ENCODE measurements at places on chromosomes 12 and 14.

DNA sequence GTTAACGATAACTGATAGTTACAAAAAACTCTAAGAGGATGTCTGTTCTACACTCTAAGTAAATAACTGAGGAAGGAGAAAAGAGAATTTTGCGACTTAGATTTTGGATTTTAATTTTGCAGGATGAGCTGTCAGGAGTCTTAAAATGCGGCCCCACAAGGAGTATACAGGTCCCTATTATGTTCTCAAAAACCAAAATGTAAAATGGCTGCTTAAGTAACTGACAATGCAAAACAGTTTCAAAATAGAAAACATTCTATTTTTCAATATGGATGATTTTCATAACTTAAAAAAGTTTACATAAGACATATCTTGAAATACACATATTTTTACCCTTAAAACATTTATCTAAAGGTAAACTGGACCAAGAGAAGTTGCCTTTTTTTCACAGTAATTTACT, 2.6 kb downstream of the CD69 start:
- no peak for DNase-seq

DNA sequence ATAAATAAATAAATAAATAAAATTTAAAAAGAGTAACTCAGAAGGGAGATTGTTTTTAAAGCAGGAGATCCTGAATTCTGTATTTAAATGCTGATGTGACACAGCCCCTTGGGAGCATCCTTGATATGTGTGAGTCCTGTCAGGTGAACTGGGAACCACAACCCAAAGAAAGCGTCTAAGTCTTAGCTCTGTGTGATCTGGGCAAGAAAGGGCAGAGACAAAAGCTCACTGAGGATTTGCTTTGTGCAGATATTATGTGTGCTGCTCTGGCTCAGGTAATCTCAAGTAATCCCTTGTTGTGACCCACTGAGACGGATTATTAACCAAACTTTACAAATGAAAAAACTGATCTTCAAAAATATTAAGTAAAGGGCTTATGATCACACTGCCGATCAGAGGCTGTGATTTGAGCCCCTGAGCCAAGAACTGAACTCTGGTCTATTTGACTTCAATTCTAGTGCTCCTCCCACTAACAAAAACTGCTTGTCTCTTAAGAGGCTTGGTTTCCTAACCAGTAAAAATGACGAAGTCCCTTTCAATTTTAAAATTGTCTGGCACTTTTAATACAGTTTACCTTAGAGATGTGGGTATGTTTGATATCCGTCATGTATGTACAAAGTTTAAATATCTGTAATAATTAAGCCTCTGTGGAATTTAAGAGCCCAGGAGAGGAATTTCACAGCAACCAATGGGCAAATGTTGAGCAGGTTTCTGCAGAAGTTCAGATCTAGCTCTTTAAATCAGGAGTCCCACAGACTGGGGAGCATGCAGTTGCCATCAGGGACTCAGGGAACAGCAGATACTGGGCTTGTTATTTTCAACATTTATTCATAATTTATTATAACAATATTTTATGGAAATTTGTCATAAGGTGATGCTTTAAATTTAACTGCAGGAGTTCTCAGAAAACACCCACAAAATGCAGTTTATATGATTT, 46.1 kb downstream of the CPM start:
- no peak for DNase-seq

- DNase-seq: no peak
These were observed 203.1 kb downstream of the ETNK1 start for GRCh38 chr12:22828066-22828465.

DNA sequence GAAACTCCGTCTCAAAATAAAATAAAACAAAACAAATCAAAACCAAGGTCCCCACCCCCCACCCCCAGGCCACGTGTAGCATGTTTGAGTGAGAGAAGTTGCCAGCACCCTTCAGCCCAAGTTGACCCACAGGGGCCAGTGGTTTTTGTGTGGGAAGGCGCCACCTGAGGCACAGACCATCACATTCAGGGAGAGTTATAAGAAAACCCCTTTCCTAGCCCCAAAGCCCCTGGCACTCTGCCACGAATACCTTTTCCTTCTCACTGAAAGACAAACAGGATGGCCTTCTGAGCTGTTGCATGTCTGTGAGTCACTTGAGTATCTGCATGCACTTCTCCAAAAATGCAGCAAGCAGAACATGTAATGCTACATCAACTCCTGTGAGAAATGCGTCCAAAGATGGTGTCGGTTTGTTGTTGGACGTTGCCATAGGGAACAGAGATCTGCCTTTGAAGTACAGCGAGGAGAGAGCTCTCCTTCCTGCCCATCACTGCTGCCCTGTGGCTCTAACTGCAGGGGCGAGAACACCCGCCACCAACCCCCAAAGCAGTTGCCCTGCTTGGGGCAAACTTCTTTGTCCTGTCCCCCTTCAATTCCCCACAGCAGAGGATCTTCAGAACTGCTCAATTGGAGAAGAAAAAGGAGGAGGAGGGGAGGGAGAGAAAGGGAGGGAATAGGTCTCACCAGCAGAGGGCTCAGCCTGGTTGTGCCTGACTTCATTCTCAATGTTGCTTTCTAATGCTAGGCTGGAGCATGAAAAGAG, 2.7 kb upstream of the TRAF3 start:
- DNase-seq: no peak

GRCh38 chr12:68336889-68337303, 4.7 kb upstream of the MDM1 start:
- no peak for DNase-seq

DNA sequence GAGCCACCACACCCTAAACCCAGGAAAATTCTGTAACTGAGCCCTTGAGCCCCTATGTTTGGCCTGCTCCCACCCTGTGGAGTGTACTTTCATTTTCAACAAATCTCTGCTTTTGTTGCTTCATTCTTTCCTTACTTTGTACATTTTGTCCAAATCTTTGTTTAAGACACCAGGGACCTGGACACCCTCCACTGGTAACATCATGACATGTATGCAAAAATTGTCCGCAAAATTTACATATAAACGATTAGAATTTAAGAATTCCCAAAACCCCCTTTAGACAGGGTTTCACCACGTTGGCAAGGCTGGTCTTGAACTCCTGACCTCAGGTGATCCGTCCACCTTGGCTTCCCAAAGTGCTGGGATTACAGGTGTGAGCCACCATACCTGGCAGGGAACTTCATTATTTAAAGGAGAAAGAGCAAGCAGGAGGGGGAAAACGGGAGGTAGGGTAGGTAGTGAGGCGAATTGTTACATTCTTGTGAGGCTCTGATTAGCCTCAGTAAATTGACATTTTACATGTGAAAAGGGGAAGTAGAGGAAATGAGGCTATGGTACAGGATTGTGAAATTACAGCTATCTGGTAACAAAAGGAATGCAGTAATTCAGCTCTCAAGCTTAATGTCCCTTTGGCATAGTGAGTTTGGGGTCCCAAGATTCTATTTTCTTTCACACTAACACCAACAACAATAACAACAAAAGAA, 27.6 kb downstream of the TUBA1A start:
- no peak for DNase-seq

DNA sequence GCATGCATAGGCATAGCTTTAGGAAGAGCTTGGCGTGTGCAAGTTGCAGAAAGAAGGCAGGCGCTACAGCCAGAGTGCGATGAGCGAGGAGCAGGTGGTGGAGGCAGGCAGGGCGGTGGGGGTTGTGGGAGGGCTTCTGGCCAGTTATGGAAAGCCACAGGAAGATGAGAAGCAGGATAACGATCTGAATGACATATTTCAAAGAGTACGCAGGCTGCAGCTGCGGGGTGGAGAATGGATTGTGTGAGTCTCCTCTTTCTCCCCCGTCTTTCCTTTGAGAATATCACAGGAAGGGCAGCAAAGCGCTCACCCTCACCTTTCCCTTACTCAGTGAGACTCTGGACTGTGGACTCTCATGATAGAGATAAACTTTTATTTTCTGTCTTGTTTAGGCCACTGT, 48.7 kb upstream of the PLXNC1 start:
- no peak for DNase-seq

DNA sequence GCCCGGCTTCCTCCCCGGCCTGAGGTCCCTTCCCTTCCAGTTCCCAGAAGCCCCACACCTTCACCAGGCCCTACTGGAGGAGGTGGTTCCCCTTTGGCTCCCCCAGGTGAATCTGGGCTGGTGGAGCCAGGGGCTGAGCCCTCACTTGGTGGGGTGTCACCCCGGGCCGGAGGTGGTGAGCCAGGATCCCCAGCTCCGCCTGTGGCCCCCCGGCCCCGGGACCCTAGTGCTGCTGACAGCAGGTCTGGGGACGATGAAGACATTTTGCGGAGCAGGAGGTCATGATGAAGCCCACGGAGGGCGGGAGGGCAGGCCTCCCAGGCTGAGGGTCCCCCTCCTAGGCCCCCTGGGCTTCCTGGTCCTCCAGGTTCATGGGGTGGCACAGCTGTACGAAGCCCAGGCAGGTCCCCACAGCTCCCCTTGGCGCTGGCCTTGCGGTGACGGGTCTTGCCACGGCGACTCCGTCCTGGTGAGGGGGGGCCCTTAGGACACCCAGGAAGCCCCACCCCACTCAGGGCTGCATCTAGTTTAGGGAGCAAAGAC, 16.6 kb downstream of the MAP3K12 start:
- no peak for DNase-seq

DNA sequence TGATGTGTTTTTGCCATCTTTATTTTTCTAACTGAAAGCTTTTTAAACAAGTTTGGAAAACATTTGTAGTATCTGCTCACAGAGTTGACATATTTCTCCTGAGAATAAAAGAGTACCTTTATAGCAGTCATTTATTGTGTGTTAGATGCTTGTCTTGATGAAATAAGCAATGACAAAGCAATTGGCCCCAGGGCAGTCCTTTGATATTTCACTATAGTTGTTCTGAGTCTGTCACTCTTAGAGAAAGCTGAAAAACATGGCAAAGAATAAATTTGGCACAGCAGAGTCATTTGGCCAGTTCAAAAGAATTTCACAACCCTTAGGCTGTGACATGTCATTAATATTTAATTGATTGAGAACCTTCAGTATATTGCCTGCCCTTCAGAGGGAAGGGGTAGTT, 166.2 kb downstream of the PTPRO start:
- no peak for DNase-seq

DNA sequence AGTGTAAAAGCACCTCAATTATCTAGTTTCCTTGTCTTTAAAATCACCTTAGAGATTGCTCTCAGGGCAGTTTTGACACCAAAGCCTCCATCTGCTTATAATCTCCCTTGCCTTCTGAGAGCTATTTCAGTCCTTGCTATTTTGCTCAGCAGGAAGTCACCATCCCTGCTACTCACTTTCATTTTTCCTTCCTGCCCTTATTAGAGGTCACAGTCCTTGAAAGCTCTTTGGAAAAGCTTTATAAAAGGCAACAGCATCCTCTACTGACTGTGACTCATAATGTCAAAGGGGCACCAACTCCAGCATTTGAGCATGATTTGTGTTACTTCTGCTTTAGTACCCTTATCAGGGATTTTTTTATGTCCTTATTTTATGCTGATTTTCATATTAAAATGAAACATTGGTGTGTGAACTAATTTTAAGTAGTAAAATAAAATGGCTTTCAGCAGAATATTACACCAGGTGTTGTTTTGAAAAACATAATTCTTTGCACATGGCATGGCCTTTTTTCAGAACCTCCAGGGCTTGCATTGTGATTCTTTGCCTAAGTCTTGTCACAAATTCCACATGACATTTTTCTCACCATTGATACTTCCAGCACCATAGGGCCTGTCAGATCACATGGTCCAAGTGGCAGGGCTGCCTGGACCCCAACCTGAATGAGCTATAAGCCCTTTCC, 213.0 kb downstream of the ADAMTS20 start:
- DNase-seq: no peak

- no peak for DNase-seq
These were observed 515.1 kb downstream of the RPL10L start for GRCh38 chr14:46136456-46136855.

DNA sequence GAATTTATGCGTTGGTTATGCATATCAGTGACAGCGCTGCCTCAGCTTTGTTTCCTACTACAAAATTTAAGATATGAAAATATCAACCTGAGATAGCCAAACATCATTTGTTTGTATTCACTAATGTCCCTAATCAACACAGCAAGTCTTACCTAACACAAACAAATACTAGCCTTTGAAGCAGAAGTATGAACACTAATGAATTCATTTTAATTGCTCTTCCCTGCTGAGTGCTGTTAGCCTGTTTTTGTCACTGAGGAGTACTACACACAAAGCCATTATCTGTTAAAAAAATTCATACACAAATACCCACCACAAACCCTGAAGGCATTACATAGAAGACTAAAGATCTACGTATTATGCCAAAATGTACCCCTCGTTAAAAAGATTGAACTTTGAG, 150.8 kb downstream of the HELB start:
- no peak for DNase-seq

GRCh38 chr14:32938719-32939253, at the start of gene NPAS3:
Gene NPAS3 (plus strand): TSS chr14:32938879.
- no peak for DNase-seq

- DNase-seq: peak; percentile 79
These were observed 21.8 kb upstream of the KRT78 start for GRCh38 chr12:52870361-52871290.

GRCh38 chr12:84912198-84913128, at the start of gene SLC6A15:
Gene SLC6A15 (minus strand): TSS chr12:84912799. CDS start chr12:84892120, 20,679 bp downstream.
- no peak for DNase-seq

GRCh38 chr14:32601906-32602305, 272.8 kb downstream of the AKAP6 start:
- DNase-seq: no peak

DNA sequence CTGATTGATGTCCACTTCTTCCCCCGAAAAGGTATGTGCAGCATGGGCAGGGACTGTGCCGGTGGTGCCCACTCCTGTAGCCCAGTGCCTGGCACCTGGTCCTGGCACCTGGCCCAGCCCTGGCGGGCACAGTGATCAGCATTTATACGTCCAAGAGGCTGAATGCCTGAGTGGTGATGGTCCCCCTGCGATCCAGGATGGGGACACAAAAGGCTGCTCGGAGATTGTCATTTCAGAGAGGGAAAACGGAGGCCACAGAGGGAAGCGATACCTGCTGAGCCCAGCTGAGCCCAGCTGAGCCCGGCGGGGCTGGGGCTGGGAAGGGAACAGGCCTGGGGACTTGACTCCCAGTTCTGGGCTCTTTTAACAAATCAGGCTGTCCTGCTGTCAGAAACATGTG, 55.8 kb downstream of the PRIMA1 start:
- no peak for DNase-seq

- DNase-seq: no peak
These were observed 88.8 kb downstream of the SLC25A21 start for GRCh38 chr14:37083599-37083998.

GRCh38 chr12:114662512-114663177, 21.3 kb downstream of the TBX3 start:
- peak; percentile 23 for DNase-seq

DNA sequence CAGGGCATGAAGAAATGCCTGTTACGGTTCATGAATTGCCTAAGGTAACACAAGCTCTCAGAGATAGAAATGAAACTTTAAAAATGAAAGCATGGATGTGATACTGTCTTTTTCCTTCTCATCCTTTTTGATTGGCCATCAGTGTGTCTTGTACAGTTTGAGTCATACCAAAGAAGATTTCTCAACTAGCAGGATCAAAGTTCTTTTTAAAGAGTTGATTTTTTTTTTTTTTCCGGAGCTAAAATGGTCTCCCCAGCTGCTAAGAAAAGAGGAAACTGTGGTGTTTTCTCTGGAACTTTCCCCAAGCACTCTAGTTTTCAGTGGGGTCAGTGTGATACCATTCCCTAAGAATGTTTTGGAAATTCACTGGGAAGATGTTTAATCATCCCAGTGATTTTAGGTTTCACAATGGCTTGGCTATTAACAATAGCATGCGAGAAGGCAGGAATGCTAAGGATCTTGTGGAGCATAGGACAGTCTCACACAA, 105.0 kb downstream of the ETNK1 start:
- DNase-seq: no peak
